ENCODE measurements at places on chromosomes 16 and 17.

GRCh38 chr17:79777120-79777893 lies 641 bp upstream of the CBX2 start:
- no peak for DNase-seq

- no peak for DNase-seq
Measured at GRCh38 chr16:57062329-57062728, 30.1 kb upstream of the CPNE2 start.

DNA sequence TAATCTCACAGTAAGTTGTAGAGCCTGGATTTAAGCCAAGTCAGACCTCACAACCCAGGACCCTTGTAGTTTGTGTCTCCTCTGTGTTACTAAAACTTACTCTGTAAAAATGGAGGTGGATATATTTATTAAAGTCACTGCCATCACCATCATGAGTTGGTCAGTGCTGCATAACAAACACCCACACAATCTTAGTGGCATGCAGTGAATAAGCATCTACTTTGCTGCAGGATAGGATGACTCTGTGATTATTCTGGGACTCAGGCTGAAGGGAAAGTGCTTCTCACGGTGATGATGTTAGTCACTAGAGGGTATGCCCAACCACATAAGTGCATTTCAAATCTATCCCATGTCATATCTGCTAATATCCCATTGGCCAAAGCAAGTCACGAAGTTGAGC lies 398.7 kb downstream of the XYLT1 start:
- DNase-seq: no peak

- DNase-seq: no peak
Measured at GRCh38 chr16:4850211-4850610, 2.9 kb downstream of the UBN1 start.

DNA sequence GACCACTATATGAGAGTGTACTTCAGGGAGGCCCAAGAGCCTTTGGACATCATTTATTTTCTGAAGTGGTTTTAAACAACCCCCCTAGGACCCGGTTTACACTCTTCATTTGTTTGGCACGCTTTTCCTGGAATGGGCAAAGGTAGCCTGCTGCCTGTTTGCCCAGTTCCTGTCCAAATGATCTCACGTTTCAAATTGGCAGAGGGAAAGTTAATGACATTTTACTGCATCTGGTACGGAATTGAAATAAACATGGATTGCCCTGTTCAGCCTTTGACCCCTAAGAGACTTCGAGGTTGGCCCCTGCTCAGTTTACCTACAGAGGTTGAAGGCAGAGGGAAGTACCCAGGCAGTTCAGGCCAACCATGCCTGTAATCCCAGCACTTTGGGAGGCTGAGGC lies 5.8 kb upstream of the RPRML start:
- DNase-seq: no peak

DNA sequence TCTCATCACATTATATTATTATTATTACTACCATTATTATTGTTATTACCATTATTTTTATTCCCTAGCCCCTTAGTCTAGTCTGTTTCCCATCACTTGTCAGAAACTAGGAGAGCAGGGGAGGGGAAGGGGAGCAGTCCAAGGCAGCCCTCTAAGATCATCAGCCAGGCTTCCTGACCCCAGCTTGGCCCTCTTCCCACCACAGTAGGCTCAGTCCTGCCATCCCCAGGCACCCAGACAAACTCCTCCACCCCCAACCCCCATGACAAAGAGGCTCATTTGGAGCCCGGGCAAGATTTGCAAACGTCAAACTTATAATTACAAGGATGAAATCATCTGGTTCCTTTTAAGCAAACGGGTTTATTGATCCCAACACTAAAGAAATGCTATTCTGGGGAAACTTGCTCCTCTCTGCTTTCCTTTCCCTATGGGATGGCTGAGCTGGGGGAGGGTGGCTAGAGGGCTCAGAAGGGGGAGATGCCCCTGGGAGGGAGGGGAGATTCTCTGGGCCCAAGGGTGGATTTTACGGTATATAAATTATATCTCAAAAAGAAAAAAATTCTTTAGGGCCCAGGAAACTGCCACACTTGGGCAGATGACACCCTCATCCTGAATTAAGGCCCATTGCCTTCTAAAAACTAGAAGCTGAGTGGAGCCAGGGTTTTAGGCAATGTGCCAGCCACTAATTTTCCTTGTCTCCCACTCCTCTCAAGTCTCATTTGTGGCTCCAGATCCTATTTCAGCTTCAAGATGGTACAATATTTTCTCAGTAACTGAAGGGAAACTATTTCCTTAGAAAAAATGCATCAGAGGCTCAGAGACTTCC lies 4.4 kb upstream of the CBFB start:
- no peak for DNase-seq

- no peak for DNase-seq
Measured at GRCh38 chr17:63436523-63437110, 9.5 kb downstream of the CYB561 start.
